ENCODE measurements at places on chromosomes 7 and 10. TPM values are rescaled to one million over a fixed set of nuclear protein-coding genes. Genes with fewer than 3 reads are reported as not detected.
A peak's percentile ranks its signal among the peaks of the same experiment; 100 is the strongest.

- no peaks in the 10 kb centered on the region for H3K36me3 ChIP-seq
- H3K4me3 ChIP-seq = no peak overlapping the region
- H3K27ac ChIP-seq = no peak overlapping the region
- DNase-seq = no peak
- no peaks in the 10 kb centered on the region for H3K4me1 ChIP-seq
Observed at GRCh38 chr7:70595370-70595754, 536.6 kb upstream of the GALNT17 start.

Gene FANK1
- total RNA-seq = 0.44 TPM

Gene RTKN2
- 1.7 TPM for total RNA-seq

DNA sequence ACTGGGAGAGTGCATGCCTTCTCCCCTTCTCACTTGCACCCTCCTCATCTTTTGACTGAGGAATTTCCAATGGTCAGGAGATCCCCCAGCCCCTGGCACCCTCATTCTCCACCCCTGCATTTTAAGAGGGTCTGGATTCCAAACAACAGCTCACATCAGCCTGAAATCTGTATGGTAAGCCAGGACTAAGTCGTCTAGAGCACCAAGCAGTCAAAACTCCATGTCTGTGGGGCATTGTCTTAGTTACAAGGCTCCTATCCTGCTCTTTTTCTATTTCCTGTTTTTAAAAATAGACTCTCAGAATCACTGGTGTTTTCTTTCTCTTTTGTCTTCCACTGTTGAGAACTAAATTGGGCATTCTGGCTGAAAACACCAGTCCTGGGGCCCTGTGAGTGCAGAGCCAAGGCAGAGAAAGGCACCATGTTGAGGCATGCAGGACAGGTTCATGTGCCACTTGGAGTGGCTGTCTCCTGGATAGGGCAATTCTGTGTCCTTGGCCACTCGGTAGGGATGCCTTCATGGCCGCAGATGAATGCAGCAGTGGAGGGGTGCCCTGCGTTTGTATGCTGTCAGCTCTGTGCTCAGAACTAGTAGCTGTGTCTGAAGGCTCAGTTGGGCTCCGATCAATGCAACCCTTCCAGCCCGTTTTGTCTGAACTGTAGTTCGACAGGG is 216.6 kb upstream of the YAE1 start:
- DNase-seq = no peak
- no peak overlapping the region for H3K4me3 ChIP-seq
- no peaks in the 10 kb centered on the region for H3K36me3 ChIP-seq

DNA sequence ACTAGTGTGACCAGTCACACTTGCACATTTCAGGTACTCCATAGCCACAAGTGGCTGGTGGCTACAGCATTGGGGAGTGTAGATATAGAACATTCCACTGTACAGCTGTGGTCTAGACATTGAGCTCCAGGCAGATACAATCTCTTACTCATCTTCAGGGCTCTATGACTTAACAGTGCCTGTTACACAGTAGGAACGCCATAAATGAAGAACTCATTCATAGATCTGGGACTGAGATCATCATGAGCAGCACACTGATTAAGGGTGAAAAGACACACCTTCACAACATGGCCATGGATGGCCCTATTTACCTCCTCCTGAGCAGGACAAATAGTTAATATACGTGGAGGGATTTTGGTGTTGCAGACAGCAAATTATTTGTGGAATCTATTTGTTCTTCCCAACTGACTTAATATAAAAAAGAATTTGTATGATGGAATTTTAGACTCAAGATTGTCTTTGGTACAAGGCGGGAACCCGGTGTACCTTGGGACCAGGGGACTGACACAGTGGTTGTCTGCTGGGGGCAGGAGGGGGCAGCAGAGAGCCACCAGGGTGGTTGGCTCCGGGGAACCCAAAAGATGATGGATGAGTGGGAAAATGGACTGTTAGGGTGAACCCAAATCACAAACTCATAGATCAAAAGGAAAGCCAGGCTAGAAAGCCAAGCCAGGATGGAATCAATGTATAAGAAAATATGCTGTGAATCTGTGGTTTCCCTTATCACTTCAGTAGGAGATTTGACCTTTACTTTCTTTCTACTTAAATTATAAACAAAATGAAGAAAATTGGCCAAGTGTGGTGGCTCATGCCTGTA is 24.3 kb upstream of the CPA2 start:
- no peaks in the 10 kb centered on the region for H3K36me3 ChIP-seq
- no peak overlapping the region for H3K27ac ChIP-seq
- H3K4me3 ChIP-seq = no peak overlapping the region
- H3K27me3 ChIP-seq = no peaks in the 10 kb centered on the region
- peak; percentile 62 for DNase-seq

GRCh38 chr10:49200854-49201253 is 12.7 kb upstream of the TMEM273 start:
- H3K4me1 ChIP-seq = no peaks in the 10 kb centered on the region
- no peaks in the 10 kb centered on the region for H3K36me3 ChIP-seq
- DNase-seq = no peak
- no peak overlapping the region for H3K4me3 ChIP-seq

Gene PON1
- total RNA-seq = not detected
